Activated CD4-positive, CD25-positive, alpha-beta regulatory T cell (primary cell): ENCODE measurements at places on chromosomes 5 and 9.

DNA sequence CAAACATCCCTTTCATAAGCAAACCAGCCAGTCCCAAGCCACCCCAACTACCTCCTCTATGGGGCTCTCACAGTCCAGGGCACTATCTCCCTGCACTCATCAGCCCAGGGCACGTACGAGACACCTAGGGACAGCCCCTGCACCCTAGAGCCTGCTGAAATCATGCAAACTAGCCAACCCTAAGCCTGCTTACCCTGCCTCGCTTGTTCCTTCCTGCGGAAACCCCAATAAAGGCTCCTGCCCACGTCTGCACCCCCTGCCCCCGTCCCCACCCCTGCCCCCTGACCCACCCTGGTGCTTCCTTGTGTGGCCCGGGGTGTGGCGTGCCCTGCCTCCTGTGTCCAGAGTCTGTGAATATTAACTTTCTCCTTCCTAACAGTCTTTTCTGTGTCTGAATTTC, 135.9 kb downstream of the GADD45G start:
- DNase-seq, result no peak

- no peak for DNase-seq
Measured at GRCh38 chr5:149277801-149278200, 6.1 kb downstream of the AFAP1L1 start.

DNA sequence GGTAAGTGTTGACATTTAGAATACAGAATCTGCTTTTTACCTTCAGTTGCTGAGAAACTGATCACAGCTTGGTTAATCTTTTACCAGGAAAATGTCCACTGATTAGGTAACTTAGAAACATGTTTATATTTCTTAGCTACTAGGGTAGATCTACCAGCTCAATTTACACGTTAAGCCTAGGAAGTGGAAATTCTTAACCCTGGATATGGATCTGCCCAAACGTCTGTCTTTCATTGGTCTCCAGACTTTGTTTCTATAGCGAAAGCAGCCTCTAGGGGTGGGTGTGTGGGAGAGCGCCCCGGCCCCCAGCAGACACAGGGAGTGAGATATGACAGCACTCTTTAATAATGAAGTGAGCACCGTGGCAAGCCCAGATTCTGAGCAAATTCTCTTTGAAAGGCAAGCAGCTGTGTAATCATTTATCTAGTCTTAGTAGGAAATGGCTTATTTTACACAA, 141.6 kb upstream of the ZNF608 start:
- DNase-seq, result no peak

DNA sequence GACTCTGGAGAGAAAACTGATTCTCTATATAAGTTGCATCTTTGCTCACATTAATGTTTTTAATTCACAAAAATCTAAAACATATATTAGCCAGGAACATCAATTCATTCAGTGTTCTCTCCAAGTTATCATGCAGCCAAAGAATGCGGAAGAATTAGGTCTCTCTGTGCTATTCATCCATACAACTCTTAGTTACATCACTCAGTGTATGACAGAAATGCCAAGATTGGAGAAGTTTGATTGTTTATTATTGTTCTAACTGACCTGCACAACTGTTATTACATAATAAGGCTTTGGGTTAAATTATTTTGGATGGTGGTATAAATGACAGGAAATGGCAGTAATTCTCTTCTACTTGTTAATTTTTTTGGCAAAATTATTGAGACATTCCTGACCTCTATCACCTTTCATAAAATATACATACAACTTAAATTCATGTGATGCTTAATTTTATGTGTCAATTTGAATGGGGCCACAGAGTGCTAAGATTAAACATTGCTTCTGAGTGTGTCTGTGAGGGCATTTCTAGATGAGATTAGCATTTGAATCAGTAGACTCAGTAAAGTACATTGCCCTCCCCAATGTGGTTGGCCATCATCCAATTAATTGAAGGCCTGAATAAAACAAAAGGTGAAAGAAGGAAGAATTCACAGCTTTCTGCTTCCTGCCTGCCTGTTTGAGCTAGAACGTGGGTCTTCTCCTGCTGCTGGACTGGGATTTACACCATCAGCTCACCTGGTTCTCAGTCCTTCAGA, 70.2 kb downstream of the NR2F1-AS1 start:
- no peak for DNase-seq

DNA sequence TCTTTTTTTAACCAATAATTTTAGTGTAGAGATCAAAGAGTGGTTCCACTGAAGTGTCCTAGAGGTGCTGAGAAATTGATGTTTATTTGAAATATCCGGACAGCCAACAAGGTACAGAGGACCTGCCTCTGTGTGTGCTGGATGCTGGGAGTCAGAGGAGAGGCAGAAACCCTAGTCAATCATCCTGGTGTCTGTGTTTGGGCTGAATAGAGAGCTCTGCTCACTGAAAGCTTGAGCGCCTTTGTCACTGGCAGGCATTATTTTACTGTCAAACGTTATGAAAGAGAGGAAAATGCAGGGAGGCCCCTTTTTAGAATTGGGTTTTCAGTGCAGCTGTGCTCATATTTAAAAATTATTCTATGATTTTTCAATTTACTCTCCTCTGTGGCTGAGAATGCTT, 480.3 kb upstream of the TYRP1 start:
- DNase-seq, result no peak

DNA sequence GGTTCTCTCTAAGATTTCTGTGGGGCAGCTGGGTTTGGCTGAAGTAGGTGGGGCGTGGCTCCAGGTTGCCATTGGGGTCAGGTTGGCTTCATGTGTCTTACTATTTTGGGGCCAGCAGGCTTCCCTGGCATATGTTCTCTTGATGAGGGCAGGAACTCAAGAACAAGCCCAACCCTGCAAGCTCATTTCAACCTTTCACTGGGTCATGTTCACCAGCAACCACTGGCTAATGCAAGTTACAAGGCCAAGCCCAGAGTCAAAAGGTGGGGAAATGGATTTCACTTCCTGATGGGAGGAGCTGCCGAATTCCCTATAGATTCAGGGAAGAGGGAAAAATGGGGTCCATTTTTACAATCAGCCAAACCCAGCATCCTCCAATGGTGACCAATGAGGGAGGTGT, 34.0 kb upstream of the HAND1 start:
- no peak for DNase-seq

DNA sequence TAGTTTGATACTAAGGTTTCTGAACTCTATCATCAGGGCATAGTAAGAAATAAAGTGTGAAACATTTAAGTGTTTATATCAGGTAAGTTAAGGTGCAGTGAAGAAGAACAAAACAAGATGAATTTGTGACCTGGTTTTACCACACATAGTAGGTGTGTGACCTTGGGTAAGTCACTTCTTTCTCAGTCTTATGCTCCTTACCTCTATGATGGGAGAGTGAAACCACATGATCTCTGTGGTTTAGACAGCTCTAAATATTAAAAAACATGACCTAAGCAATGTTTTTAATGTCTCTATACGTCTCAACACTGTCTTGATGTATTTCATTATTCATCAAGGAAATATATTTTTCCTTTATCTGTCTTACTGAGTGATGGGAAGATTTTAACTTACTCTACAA, 629.6 kb upstream of the DMAC1 start:
- no peak for DNase-seq

GRCh38 chr9:32161720-32162119, 222.7 kb upstream of the ACO1 start:
- DNase-seq, result no peak

DNA sequence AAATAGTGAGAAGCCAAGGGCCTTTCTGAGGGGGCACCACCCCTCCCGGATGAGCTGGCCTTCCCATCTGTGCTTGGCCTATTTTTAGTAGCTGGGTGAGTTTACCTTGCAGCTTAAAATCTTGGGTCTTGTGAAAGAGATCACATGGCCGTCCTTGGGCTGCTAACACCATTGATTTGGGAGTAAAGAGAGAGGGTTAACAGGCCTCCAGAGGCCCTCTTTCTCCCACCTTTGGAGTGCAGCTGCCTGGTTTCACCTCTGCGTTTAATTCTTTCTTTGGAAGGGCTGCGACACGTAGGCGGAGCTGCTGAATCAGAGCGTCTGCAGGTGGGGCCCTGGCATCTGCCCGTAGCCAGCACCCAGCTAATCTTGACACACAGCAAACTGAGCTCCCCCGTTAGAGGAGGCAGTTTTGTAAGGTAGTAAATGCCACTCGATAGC, 12.8 kb downstream of the OLFM1 start:
- DNase-seq, result no peak

GRCh38 chr9:131238402-131239021, 37.8 kb downstream of the FAM78A start:
- no peak for DNase-seq

DNA sequence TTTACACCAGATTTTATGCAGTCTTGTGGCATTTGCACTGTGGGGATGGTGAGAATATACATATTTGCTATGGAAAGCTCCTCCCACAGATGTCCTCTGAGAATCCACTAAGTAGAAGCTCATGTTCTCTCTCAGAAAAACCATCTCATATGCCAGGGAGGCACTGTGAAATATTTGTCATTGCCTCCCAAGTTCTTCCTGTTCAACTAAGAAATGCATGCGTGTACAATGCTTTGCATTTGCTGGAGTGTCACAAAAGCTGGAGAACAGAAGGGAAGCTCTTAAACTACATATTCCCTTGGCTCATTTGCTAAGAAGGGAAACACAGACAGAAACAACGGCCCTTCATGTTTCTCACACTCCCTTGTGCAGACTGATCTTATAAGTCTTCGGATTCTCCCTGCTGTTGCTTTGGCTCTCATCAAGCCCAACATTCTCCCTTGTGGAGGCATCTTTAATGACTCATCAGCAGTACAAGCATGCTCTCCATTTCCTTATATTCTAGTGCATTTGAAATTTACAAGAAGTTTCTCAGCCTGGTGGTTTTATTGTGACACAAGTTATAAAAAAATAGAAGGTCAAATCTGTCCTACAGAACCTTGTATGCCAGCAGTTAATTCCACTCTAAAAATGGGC, 220.6 kb downstream of the TRIM36 start:
- no peak for DNase-seq

DNA sequence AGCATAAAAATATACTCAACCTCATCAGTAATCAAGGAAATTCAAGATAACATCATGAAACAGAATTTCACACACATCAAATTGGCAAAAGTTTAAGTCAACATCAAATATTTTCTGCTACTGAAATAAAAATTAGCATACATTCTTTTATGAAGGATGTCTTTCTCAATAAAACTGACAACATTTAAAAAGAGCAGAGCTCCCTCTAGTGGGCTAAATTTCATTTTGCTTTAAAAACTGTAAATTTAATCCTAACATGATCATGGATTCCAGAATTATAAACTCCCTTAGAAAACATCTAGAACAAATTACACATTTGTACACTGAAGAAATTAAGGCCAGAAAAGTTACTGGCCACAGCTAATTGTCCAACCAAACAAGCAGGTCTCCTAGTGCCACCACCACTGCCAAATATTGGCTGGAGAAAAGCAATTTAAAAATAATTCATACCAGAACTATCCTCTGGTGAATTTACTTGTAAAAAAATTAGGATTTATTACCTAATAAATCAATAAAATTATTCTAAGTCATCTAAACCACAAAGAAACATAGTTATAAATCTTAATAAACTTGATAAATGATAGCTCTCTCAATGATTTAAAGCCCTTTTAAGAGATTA, 31.2 kb downstream of the DEPDC1B start:
- DNase-seq, result no peak

GRCh38 chr5:151924564-151925301, at the start of gene GLRA1:
GLRA1 (minus strand) TSS chr5:151924851; CDS start chr5:151924549, 302 bp downstream.
- DNase-seq, result peak; percentile 15

GRCh38 chr9:71036501-71036900, 84.9 kb downstream of the TRPM3 start:
- DNase-seq, result no peak

DNA sequence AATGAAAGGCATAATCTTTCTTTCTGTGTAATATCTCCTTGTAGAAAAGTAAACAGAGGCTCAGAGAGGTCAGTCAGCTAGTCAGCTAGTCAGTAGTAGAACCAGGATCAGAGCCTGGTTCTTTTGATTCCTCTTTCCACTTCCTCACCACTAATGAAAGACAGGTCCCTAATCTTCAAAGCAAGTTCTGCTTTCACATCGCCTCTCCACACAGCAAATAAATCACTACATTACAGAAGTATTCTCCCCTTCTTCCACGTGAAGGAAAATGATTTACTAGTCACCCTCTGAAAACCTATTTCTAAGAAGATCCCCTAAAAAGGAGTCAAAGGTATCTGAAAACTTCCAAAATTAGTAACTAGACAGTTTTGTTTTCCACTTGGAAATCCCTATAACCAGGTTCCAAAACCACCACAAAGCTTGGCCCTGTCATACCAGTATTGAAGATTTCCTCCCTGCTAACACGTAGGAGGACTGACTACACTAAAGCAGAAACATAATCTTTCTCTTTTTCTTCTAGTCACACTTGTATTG, 140.5 kb upstream of the TARS1 start:
- no peak for DNase-seq

DNA sequence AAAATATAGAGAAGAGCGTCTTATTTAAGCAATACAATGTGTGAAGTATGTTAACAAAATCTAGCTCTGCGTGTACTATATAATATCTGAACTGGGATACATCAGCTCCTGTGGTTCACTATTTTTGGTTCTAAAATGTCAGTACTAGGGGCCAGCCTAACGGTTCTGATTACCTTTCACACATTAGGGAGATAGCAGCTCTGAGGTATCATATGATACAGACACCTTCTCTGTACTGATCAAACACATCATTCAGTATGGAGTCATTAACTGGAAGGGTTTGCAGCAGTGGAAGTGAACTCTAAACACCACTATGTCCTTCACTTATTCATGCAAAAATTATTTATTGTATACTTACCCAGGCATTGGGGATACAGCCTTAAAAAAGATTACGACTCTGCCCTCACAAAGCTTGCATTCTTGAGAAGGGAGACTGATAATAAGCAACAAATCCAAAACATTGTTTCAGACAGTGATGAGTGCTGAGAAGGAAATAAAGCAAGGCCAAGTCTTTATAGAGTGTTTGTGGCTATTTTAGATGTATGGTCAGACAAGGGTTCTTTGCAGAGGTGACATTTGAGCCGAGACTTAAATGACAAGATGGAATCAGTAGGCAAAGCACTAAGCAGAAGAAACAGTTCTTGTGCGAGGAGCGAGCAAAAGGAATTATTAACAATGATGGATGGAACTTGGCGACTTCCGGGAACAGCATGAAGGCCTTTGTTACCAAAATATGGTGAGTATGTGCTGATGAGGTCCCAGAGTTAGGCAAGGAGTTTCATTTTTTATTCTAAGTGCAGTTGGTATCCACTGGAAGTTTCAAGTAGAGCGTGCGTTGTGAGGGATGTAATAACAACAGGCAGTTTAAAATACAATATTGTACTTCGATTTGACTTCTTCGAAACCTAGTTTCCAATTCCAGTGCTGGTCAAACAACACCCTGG, 1.8 kb upstream of the LNPEP start:
- DNase-seq, result no peak

- DNase-seq, result no peak
Measured at GRCh38 chr5:67287510-67288268, 91.1 kb upstream of the CD180 start.

GRCh38 chr5:99314721-99315120, 385.9 kb upstream of the CHD1 start:
- DNase-seq, result no peak
